Renal pelvis (tissue), 12 donors: ENCODE measurements at places on chromosomes 3 and 15. TPM values are rescaled to one million over a fixed set of nuclear protein-coding genes. Genes with fewer than 3 reads are reported as not detected.

DNA sequence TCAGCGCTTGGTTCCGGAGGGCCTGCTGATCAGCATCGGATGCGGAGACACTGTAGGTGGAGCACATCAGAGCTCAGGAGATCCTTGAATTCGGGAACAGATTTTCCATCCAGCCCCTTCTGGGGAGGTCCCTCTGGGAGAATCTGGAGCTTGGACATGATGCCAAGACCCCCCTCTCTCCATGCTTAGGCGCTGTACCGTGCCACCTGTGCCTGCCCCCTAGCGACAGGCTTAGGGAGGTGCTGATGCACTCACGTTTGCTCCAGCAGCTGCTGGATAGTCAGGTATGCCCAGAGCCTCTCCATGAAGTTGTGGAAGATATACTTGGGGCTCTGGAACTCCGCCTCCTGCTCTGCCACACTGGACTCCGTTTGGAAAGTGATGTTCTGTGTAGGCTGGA lies 9.7 kb downstream of the ITIH4 start:
- no peak for DNase-seq

- no peak for DNase-seq
These were observed 52.8 kb upstream of the LRIG1 start for GRCh38 chr3:66553441-66554113.

DNA sequence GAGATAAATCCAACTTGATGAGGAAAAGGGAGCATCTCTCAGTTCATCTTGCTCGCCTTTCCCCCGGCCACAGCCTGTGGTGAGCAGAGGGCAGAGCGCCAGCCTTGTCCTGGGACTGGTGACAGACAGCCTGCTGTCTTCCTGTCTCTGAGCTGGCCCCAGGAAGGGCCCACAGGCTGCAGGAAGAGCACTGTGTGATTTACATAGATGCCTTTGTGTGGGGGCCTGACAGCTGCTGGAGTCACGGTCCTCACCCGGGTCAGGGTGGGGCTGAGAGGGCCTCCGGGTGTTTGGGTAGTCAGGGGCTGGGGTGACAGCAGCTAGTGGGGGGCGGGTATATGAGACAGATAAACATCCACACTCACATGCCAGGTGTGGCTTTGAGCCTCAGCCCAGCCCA lies 29.3 kb downstream of the PLA2G4D start:
- no peak for DNase-seq

DNA sequence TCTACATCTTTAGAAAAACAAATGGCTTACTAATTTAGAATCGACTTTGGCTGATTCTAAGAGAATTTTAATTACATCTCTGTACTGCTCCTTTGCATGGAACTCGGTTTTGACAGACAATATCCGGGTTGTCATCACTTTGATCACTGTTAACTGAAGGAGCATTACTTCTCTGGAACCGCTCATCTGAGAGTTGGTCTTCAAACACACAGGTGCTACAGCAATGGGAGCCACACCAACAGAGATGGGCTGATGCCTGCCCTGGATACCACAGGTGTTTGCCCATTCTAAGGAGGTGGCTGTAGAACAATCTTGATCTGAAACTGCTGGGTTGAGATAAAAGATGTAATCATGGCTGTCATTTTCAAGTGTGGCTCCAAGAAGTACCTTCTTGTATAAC lies 21.6 kb downstream of the LINS1 start:
- no peak for DNase-seq

DNA sequence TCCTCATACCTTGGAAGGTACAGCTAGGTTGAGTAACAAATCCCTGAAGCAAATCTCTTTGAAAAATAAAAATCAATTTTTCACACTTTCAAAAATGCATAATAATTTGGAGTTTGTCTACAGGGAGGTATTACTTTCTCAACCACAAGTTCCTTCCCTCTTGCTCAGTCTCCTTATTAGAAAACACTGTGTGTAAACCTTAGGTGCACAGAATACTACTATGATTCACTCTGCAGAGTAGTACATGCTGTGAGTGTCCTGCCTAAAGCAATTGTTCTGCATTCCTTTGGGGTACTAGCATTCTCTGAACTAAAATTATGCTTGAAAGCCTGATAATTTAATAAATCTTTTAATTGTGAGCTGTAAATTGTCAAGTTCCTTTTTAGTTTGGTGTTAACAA lies 115.9 kb upstream of the EPHA3 start:
- no peak for DNase-seq

DNA sequence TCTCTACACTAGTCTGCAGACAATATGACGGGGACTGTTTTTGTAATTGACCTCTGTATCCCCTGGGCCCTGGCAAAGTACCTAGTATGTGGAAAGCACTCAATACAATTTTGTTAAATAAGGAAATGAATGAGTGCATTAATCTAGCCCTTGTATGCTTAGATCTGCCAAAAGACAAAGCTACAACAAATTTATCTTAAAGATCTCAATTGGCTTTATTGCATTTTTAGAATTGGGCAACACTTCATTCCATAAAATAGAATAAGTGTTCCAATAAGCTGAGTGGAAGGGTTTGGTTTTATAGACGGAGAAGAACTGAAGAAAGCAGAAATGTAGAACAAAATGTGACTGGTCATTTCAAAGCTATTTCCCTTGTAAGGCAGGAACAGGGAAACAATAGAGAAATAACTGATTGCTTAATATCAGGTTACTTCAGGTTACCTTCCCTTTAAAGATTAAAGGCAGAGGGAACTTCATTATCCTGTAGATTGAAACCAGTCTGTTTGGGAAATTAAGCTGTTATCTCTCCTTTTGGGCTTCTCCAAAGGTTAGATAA lies 108.3 kb upstream of the MME start:
- no peak for DNase-seq

DNA sequence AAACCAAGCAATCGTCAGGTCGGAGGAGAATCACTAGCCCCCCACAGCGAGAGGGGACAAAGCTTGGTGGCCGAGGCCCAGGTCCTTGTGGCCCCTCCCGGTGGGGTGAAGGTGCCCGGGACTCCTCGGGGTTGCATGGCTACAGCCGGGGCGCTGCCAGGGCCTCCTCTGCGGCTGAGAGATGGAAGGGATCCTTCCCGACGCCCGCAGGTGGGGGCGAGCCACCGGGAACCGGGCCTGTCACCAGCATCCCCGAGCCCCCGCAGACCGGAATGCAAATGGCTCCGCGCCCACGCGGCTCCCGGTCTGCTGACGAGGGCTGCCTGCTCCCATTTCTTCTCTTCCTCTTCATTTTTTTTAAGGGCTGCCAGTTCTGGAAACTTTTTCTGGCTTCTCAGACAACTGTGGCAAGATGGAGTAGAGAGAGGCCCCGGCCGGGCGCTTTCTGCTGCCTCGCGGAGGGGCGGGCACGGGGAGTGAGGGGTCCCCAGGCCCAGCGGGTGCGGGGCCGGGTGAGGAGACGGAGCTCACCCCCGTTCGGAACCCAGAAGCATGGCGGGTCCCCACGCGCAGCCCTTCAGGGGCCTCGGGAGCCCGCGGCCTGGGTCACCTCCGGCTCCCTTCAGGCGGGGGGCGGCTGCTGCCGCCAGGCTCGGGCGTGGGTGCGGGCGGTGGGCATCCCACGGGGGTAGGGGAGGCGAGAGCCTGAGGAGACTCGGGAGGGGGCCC lies 27.5 kb downstream of the MELTF start:
- DNase-seq = no peak

- no peak for DNase-seq
These were observed 9.6 kb downstream of the TRH start for GRCh38 chr3:129984125-129984524.

Gene CACNA2D2
- 17.2 TPM for polyA plus RNA-seq

Gene SLC6A20
- polyA plus RNA-seq = 0.10 TPM

Gene TGM4
- 0.05 TPM for polyA plus RNA-seq

Gene ITIH4
- polyA plus RNA-seq = 14.9 TPM

Gene CFAP92
- polyA plus RNA-seq = 1.1 TPM

Gene HIGD1A
- 136 TPM for polyA plus RNA-seq

Gene MRPS11
- polyA plus RNA-seq = 52.1 TPM

Gene PPP1R14D
- 0.46 TPM for polyA plus RNA-seq

Gene SV2B
- polyA plus RNA-seq = 0.12 TPM

Gene RTP1
- not detected for polyA plus RNA-seq
